ENCODE measurements at places on chromosomes 7 and 10.

- DNase-seq: no peak
Observed at GRCh38 chr10:100725071-100725471, 20.3 kb upstream of the PAX2 start.

GRCh38 chr7:65989694-65990080 lies 7.7 kb upstream of the GUSB start:
- no peak for DNase-seq

DNA sequence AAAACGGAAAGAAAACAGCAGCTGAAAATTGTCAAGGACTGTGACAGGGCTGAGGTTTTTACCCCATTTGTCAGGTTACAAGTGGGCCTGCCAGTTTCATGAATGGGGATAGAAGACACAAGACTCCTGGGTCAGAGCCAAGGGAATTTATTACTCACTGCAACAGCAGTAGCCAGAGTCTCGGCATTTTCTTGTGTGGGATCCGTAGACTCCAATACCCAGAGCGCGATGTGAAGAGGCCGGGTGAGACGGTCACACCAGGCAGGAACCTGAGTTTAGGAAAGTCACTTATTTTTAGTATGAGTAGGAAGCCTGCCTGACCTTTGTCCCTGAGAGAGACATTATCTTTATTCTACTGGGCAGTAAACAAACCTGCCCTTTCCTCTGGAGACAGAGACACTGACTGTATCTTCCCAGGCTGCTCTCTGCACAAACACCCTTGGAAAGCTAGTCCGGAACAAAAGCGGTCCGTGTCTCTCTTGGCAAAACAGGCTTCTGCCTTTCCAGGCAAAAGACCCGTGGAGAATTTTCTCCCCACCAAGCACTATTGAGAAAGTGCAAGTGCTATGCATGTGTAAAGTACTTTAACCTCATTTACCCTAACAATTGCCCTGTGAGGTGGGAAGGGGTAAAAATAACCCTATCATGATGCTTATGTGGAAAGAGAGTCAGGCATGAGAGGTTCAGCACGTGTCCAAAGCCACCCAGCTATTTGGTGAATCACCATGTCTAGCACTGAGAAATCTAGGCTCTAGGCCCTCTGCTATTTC lies 58.4 kb downstream of the JCAD start:
- DNase-seq: no peak

DNA sequence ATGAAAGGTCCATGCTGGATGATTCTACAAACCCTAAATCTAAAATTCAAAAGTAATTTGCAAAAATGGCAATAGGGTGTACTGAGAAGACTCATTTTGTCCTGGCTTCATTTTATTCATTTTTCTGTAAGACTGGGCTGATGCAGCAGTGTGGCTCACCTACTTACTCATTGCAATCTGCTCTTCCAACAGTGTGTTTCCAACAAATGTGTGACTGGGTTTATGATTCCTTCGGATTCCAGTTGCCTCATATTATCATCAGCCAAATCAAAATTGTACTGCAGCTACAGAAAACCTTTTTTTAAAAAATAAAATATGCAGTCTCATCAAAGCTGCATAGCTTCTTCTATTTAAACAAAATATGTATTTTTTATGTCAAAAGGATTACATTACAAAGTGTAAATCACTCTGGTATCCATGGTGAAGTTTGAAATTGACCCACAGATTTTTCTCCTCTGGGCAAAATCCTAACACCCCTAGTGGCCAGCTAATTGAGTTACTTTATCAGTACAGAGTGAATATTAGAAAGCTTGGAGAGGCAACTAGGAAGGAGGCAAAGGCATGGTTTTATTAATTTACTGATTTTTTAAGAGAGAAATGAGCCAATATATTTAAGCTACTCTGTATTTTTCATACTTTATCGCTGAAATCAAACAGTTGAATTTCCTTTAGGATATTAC lies 390.3 kb downstream of the MAGI2 start:
- no peak for DNase-seq

DNA sequence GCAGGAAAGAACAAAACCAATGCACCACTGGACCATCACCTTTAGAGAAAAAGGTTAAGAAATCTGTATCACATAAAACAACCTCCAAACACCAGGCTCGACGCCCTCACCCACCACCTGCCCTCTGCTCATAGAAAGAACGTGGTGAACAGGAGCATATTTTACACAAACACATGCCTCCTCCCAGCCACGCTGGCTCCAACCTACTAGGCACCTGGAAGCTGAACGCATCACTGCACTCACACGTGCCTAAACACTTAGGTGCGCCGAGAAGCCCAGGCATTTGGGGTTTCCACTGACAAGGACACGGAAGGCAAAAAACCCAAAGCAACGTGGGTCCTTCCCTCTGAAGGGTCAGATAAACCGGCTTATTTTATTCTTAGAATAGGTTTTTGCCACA lies 56.0 kb downstream of the PTPRN2 start:
- no peak for DNase-seq

DNA sequence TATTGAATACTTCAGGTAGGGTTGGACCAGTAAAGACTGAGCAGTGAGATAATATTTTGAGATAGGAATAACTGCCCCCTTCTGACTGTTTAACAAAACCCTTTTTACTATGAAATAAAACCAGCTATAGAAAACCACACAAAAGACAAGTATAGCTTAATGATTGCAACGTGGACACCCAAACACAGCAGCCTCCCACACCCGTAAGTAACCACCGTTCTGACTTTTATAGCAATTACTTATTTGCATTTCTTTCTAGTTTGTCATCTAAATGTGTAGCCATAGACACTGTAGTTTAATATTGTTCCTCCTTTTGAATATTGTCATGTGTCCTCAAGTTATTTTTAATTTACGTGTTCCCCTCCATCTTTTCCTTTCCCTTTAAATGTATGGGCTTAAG lies 42.9 kb upstream of the SYPL1 start:
- DNase-seq: no peak

DNA sequence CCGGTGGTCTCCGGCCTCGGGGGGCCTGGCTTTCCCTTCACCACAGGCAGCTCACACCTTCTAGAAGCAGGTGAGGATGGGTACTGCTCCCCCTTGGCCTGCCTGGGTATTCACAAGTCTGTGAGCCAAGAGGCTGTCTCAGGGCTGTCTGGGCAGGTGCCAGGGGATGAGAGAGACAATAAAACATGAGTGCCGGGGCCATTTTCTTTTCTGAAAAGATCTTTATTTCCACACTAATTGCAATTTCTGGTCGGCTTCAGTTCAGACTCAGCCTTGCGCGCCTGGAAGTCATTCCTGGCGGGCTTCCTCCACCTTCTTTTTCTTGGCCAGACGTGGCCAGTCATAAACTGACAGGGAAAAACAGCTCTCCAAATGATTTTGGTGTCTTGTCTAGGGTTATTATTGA lies 171.2 kb downstream of the ARHGAP12 start:
- no peak for DNase-seq

DNA sequence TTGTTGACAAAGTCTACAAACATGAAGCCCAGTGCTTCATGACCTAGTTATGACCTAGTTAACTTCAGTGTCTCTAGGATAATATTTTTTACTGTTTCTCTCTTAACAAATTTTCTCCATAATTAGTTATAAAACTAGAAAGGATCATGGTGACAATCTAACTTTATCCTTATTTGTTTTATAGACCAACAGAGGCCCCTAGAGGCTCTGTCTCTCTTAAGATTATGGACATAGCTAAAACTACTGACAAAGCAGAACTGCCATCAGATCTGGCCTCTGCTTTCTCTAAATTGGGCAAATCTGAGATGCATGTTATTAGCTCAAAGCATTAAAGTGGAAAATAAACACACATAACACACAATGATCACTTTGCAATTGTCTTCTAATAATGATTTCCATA lies 176.0 kb downstream of the CSTF2T start:
- DNase-seq: no peak

GRCh38 chr10:33674986-33675599 lies 340.6 kb upstream of the NRP1 start:
- no peak for DNase-seq

DNA sequence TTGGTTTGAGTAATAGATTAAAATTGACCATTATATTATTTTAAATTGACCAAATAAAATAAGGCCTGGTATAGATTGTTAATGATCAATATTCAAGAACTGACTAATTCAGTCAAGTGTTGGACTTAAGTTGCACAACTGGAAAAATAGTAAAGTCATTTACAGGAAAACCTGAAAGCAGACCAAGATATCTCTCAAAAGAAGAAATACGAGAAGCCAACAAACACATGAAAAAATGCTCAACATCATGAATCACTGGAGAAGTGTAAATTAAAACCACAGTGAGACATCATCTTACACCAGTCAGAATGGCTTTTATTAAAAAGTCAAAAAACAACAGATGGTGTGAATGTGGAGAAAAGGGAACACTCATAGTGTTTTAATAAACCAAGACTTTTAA lies 80.4 kb upstream of the MALRD1 start:
- no peak for DNase-seq

GRCh38 chr10:124713679-124714255 lies 30.4 kb downstream of the FAM53B start:
- DNase-seq: no peak

DNA sequence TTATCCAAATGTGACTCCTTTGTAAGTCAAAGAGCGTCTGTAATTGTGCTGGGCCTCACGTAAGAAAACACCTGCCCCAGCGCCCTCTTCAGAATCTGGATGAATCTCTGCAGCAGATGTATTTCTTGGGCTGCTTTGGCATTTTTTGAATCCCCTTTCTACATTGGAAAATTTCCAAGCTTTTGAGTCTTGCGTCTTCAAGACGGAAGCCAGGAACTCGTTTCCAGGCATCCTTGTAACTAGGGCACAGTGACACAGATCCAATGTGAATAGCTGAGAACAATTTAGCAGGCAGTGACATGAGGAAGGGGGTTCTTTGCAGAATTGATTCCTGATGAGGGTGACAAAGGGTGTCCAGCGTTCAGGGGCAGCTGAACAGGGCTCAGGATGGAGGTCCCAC lies 862.3 kb downstream of the TYW1 start:
- DNase-seq: no peak
